ENCODE measurements at places on chromosomes 6 and 20. TPM values are rescaled to one million over a fixed set of nuclear protein-coding genes. Genes with fewer than 3 reads are reported as not detected.

MARCKS gene
- 0.40 TPM for total RNA-seq

GPSM3 gene
- 227 TPM for total RNA-seq

PRSS16 gene
- total RNA-seq = 2.6 TPM

ZNF311 gene
- 0.71 TPM for total RNA-seq

OLIG3 gene
- total RNA-seq = 3.5 TPM

- no peak for ATAC-seq
Observed at GRCh38 chr20:43765916-43766315, 39.1 kb upstream of the GTSF1L start.

- no peak for ATAC-seq
Observed at GRCh38 chr20:19996917-19997316, 20.2 kb upstream of the NAA20 start.

GRCh38 chr6:116118608-116119007 is 7.3 kb downstream of the COL10A1 start:
- ATAC-seq = peak; percentile 99

DNA sequence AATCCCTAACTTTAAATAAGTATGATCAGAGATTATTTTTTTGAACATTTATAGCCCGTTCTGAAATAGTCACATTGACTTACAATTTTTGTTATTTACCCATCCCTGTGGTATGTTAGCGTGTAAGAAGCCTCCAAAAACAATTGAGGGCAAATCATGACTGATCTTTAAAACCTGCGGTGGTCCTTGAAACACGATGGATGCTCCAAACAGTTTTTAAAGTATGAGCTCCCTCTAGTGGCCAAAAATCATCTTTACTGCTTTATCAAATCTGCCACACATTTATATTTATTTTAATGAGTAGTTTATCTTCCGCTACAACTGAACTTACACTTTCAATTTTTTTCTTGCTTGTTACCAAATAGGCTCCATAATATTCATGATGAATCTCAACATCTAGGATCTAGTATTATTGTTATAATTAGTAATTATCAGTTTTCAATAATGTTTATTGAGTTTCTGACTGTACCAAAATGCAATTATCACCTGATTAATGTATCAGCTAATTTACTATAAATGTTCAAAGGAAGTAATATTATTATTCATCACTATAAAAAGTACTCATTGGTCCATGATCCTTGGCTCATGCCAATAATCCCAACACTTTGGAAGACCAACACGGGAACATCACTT is 52.2 kb downstream of the MARCKS start:
- ATAC-seq = no peak

CLVS2 gene
- not detected for total RNA-seq

- ATAC-seq = no peak
Observed at GRCh38 chr6:130760006-130760405, 67.2 kb upstream of the SMLR1 start.

DNA sequence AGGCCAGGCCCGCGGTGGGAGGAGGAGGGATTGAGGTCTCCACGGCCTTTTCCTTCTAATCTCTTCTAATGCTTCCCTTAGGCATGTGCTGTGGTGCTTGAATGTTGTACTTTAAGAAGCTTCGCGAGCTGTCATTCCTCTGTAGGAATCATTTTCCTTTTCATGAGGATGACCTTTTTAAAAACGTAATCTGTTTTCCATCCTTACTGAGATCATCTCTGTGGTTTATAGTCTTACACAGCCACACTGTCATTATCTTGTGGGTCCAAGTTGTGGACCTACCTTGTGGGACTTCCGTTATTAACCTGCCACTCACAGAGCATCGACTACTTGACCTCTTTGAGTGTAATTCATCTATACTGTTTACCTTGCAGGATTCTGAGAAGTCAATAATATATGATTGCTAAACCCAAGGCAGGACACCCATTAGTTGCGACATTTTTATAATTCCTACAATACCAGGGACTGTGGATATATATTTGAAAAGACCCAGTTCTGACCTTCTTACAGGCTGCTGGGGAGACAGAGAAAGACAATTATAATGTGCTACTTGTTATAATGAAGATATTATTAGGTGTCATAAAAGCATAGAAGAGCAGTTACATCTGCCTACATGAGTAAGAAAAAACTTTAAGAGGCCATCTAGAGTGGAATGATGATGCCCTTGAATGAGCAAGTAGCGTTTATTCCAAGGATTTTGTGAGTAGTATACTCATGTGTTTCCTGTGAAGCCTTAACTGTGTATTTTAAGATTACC is 842 bp downstream of the SLC25A27 start:
- no peak for ATAC-seq

- ATAC-seq = no peak
Observed at GRCh38 chr6:39493777-39494176, 171.3 kb upstream of the KCNK16 start.

ISM1 gene
- 0.34 TPM for total RNA-seq

Measured in activated T-helper 17 cell treated with anti-CD3 and anti-CD28 coated beads, Interleukin-2, amount 50 U/mL, for 72 hours (primary cell).